ENCODE measurements at places on chromosomes 5 and 9. TPM values are rescaled to one million over a fixed set of nuclear protein-coding genes. Genes with fewer than 3 reads are reported as not detected.

The GPX3 gene
- total RNA-seq: not detected

The PAEP gene
- not detected for total RNA-seq

The PDE6A gene
- total RNA-seq: not detected

The CATSPER3 gene
- total RNA-seq: 0.64 TPM

The PROP1 gene
- total RNA-seq: not detected

The NDOR1 gene
- total RNA-seq: 45.6 TPM

Measured in activated CD4-positive, alpha-beta T cell treated with anti-CD3 and anti-CD28 coated beads, Interleukin-2, amount 10 ng/mL, durations not matched to agents 24 days and 14 days (primary cell).